ENCODE measurements at places on chromosomes 1 and 21.

DNA sequence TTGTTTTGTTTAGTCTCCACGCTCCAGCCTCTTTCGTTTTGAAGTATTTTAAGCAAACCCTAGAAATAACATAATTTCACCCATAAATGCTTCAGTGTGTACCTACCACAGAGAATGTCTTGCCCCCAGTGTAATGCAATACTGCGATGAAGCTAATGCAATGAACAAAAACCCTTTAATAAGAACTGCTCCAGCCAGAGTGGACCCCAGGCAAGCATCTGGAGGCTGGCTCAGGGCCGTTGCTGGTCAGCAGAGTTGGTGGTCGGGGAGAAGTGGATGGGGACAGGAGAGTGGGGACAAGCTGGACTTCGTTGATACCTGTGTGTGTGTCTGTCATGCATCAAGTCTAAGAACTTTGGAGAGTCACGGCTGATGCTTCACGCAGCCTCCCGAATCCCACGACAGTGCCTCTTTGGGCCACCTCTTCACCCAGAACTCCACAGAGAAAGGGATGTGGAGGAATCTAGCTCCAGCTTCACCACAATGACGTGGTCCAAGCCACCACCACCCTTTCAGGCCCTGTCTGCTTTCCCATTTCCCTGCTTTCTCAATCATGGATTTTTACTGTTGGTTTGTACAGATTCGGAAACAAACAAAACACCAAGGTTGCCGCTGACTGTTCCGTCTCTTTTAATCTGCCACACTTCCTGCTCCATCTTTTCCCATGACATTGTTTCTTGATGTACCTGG is 108.6 kb upstream of the ERRFI1 start:
- no peak for DNase-seq

DNA sequence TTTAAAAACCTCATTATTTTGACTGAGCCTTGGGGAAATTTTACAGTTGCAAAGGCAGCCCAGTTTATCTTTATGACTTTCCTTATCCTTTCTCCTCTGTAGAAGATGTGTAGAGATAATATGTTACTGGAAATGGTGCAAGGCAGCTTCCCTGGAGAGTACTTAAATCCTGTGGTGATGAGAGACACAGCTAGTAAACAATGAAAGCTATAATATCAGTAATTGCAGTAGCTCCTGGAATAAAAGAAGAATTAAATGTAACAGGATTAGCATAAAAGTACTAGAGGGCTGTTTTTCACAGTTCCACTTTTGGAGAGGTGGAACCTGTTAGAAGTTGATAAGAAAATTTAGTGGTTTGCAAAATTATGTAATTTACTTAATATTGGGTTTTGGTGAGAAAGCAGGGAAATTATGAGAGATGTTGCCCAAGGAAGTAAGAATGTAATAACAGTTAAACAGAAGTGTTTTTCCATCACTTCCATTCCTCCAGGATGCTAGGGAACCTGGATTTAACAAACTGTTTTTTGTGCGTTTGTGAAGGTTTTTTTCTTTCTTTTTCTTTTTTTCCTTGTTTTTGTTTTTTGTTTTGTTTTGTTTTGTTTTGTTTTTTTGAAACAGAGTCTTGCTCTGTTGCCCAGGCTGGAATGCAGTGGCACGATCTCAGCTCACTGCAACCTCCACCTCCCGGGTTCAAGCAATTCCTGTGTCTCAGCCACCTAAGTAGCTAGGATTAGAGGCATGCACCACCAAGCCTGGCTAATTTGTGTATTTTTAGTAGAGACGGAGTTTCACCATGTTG is 15.7 kb upstream of the EDEM3 start:
- no peak for DNase-seq

- DNase-seq: no peak
Observed at GRCh38 chr1:198763298-198763714, 124.5 kb downstream of the PTPRC start.

GRCh38 chr1:172674831-172675613 is 16.1 kb downstream of the FASLG start:
- no peak for DNase-seq

GRCh38 chr1:209767096-209767495 is 11.2 kb downstream of the TRAF3IP3 start:
- no peak for DNase-seq

- DNase-seq: no peak
Observed at GRCh38 chr1:47555841-47556560, 118.2 kb downstream of the FOXD2 start.

DNA sequence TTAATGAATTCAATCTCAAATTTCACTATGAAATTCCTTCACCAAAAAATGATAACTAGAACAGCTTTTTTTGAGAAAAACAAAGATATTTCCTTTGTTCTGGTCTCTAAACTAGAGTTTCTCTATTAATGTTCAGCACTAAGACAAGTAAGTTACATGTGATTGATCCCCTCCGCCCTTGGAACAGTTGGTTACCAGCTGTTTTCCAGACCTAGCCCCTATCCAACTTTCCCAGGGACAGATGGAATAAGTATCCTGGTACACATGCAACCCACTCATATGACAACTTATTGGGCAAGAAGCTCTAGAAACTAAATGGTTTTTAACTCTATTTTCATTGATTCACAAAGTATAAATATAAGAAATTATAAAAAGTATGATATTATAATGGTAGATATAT is 140.4 kb downstream of the COP1 start:
- DNase-seq: no peak

- no peak for DNase-seq
Observed at GRCh38 chr1:235942979-235943575, 76.4 kb upstream of the LYST start.

- peak; percentile 54 for DNase-seq
Observed at GRCh38 chr1:169711469-169712308, at the start of gene SELL. Gene SELL (minus strand): TSS chr1:169711620. CDS start chr1:169711498, 122 bp downstream.

- no peak for DNase-seq
Observed at GRCh38 chr1:29948581-29948980, 712.3 kb downstream of the PTPRU start.

- no peak for DNase-seq
Observed at GRCh38 chr1:70455291-70455690, 44.2 kb downstream of the CTH start.

GRCh38 chr1:208235982-208236761 is 8.0 kb downstream of the PLXNA2 start:
- DNase-seq: no peak

DNA sequence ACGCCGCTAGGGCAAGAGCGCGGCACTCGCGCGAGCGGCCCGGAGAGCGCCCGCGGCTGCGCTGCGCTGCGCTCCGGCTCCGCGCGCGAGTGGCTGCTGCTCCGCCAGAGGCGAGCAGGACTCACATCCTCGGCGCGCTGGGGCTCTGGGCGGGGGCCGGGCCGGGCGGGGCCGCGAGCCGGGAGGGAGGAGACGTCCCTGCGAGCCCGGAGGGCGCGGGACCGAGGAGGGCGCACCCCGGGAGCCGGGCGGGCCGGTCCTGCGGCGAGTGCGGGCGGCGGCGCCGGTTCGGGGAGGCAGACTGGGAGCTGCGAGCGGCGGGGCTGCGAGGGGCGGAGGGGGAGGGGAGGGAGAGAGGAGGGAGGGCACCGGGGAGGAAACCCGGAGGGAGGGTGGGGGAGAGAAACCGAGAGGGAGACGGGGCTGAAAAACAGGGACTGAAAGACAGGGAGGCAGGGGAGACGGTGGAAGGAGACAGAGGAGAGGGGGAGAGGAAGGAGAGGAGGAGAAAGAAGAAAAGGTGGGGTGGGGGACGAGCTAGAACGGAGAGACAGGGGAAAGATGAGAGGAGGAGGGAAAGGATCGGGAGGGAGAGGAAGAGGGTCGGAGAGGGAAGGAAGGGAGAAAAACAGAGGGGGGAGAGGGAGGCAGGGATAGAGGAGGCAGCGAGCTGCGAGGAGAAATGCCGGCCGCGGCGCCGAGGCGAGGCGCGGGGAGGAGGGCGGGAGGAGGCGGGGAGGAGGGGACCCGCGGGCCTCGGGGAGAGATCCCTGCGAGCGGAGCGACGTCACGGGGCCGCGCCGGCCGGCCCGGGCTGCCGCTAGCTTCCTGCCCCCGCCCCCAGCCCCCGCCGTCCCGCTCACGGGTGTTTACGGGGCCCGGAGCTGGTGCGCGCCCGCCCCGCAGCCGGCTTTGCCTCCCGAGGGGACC is at the start of gene CAMK2N1:
TSS of gene CAMK2N1 (minus strand) at position 684 of the 930 bp plus-strand sequence. CDS start 831 bp downstream, outside the sequence.
- no peak for DNase-seq

- peak; percentile 23 for DNase-seq
Observed at GRCh38 chr1:54542120-54542961, 5.7 kb upstream of the ACOT11 start.

DNA sequence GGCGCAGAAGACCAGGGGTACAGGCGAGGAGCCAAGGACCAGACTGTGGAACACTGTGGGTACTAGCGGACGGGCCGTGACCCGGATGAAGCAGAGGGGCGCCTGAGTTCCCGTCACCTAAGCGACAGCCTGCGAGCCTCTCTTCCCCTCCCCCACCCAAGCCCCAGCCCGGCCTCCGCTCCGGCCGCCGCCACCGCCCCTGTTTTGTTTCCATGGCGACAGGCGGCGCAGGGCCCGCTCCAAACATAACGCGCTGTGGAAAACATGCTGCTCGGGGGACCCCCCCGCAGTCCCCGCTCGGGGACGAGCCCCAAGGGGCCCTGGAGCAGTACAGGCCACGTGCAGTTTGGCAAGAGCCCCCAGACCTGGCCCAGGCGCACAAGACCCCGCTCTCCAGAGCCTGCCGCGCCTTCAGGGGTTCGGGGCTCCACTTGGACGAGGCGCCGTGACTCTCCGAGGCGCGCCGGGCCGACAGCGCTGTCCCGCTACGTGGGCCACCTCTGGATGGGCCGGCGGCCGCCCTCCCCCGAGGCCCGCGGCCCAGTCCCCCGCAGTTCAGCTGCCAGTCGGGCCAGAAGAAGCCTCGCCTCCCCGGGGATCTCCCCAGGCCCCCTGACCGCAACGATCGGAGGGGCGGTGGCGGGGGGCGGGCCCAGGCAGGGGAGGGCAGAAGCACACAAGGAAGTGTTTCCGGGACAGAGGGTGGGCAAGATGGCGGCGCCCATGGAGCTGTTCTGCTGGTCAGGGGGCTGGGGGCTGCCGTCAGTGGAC is at the start of gene MTX1:
TSS of gene MTX1 (plus strand) at position 155 of the 771 bp plus-strand sequence. CDS start at position 265, 110 bp downstream.
- peak; percentile 79 for DNase-seq

DNA sequence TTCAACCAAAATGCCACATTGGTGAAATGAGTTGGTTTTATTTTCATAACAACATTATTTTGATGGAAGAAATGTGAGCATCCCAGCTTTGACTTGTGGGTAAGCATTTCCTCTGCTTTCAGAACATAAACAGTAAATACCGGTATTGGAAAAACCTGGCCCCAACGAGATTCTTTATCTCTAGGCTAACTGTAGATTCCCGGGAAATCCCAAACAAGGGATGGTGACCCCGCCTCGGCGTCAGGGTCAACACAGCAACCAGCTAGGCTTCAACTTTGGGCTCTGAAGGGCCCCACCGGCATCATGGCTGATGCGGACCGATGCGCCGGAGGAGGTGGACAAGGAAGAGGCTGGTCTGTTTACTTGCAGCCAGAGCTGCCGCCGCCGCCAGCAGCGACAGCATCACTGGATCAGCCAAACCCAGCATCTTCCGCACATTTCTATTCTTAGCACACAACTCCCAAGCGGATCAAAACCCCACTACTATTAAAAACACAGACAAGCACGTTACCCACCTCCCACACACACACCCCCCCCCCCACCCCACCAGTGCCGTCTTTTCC is 1.1 kb downstream of the AKT3 start:
- peak; percentile 10 for DNase-seq

- no peak for DNase-seq
Observed at GRCh38 chr1:213466541-213466940, 415.5 kb downstream of the RPS6KC1 start.

DNA sequence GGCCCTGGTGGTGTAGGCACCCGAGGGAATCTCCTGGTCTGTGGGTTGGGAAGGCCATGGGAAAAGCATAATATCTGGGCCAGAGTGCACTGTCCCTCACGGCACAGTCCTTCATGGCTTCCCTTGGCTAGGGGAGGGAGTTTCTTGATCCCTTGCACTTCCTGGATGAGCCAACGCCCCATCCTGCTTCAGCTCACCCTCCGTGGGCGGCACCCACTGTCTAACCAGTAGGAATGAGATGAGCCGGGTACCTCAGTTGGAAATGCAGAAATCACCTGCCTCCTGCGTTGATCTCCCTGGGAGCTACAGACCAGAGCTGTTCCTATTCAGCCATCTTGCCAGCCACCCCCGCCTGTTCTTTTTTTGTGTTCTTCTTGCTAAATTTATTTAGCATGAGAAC is 134.4 kb downstream of the LEPR start:
- DNase-seq: no peak

DNA sequence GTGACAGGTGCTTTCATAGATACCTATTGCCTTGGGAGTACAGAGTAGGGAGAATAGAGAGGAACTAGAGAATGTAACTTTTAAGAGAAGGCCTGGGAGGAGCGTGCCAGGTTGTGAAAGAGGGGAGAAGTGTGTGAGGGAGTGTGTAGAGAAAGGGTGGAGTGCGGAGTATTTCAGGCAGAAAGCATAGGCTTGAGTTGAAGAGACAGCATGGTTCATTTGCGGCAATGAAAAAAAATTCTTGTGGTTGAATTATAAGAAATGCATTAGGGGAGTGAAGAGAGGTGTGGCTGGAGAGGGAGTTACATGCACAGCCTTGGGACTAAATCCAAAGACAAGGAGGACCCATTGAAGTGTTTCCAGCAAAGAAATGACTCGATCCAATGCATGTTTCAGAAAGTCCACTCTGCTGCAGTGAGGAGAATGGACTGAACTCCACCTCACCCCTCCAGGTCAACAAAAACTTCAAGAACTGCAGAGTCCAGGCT is 81.7 kb upstream of the ADAM30 start:
- DNase-seq: no peak

GRCh38 chr1:172135076-172135672 is 285.3 kb upstream of the C1orf105 start:
- DNase-seq: no peak

- DNase-seq: no peak
Observed at GRCh38 chr1:220271706-220272046, 577 bp downstream of the RAB3GAP2 start.

GRCh38 chr1:232384171-232384883 is 245.6 kb downstream of the SIPA1L2 start:
- no peak for DNase-seq

GRCh38 chr1:154076413-154076812 is 78.5 kb downstream of the NUP210L start:
- DNase-seq: no peak

Measured in activated CD4-positive, alpha-beta T cell treated with anti-CD3 and anti-CD28 coated beads for 24 hours (primary cell).